ENCODE measurements at places on chromosomes 4 and X. TPM values are rescaled to one million over a fixed set of nuclear protein-coding genes. Genes with fewer than 3 reads are reported as not detected.

- peaks cover 28% of the 10 kb centered on the region for H3K4me1 ChIP-seq
- no peaks in the 10 kb centered on the region for H3K36me3 ChIP-seq
- H3K27me3 ChIP-seq = no peaks in the 10 kb centered on the region
- peak overlapping the region; percentile 98 for H3K4me3 ChIP-seq
- DNase-seq = peak; percentile 26
- peak overlapping the region; percentile 84 for H3K27ac ChIP-seq
Measured at GRCh38 chr4:87423317-87424098, 1.1 kb downstream of the NUDT9 start.

GRCh38 chr4:13983189-13983790, 355.8 kb upstream of the BOD1L1 start:
- H3K4me1 ChIP-seq = no peaks in the 10 kb centered on the region
- H3K27ac ChIP-seq = no peak overlapping the region
- H3K27me3 ChIP-seq = no peaks in the 10 kb centered on the region

DNA sequence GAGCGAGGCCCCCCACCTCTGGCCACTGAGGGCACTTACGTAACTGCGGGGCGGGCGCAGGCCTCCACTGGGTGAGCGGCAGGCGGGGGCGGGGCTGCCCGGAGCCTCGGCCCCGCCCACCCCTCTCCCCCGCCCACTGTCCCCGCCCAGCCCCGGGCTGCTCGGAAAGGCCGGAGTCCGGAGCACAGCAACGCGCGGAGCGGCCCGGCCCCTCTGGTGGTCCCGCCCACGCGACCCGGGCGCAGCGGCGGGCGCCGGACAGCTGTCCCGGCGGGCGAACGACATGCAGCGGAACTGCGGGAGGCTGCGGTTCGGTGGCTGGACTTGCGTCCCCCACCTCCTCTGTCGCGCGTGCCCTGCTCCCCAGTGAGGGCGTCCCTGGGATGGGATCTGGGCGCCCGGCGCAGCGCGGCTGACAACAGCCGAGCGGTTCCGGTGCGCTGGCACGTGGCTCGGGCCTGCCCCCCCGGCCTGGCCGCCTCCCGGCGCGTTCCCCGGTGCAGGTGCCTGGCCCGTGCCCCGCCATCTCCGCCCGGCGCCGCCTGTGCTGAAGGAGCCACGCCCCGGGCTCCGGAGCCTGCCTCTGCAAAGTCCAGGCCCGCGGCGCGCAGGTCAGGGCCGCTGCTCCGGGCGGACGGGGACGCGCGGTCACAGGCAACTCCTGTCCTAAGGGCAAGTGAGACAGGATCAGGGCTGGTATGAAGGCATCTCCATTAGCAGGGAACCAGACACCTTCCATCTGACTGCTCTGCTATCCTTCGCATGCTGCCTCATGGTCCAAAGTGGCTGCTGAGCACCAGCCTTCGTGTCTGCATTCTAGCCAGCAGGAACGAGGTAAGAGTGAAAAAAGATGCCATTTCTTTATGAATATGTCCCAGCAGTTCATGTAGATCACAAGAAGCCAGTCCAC, 21.8 kb upstream of the JAKMIP1 start:
- H3K27ac ChIP-seq = no peak overlapping the region
- H3K36me3 ChIP-seq = no peaks in the 10 kb centered on the region
- peaks cover 35% of the 10 kb centered on the region for H3K27me3 ChIP-seq
- H3K4me3 ChIP-seq = peak overlapping the region; percentile 44
- peaks cover 4% of the 10 kb centered on the region for H3K4me1 ChIP-seq

GRCh38 chr4:140038031-140038533, 115.9 kb downstream of the MAML3 start:
- no peaks in the 10 kb centered on the region for H3K27me3 ChIP-seq
- H3K27ac ChIP-seq = no peak overlapping the region
- DNase-seq = no peak
- H3K4me3 ChIP-seq = no peak overlapping the region
- no peaks in the 10 kb centered on the region for H3K36me3 ChIP-seq
- no peaks in the 10 kb centered on the region for H3K4me1 ChIP-seq

- no peak overlapping the region for H3K4me3 ChIP-seq
- H3K4me1 ChIP-seq = no peaks in the 10 kb centered on the region
- H3K27ac ChIP-seq = no peak overlapping the region
Measured at GRCh38 chr4:21887481-21887880, 61.1 kb downstream of the KCNIP4 start.

GRCh38 chrX:52361941-52362340, 6.9 kb upstream of the XAGE2 start:
- no peak overlapping the region for H3K27ac ChIP-seq
- no peaks in the 10 kb centered on the region for H3K36me3 ChIP-seq
- peaks cover 16% of the 10 kb centered on the region for H3K27me3 ChIP-seq
- H3K4me1 ChIP-seq = no peaks in the 10 kb centered on the region
- H3K4me3 ChIP-seq = no peak overlapping the region
- no peak for DNase-seq

DNA sequence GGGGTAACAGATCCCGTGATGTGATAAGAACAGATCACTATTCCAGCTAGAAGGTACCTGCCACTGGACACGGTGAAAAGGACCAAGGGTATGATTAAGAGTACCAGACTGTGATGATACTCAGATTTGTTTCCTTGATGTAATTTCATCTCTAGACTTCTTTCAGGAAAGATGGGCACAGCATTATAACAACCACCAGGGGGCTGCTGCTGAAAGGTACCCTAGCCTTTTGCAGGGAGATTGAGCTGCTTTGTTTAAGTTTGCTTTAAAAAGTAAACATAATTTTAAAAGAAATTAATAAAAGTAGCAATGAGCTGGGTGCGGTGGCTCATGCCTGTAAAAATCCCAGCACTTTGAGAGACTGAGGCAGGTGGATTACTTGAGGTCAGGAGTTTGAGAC, 145.4 kb downstream of the EMCN start:
- no peak overlapping the region for H3K27ac ChIP-seq
- H3K4me1 ChIP-seq = no peaks in the 10 kb centered on the region
- H3K36me3 ChIP-seq = no peaks in the 10 kb centered on the region
- no peak overlapping the region for H3K4me3 ChIP-seq

DNA sequence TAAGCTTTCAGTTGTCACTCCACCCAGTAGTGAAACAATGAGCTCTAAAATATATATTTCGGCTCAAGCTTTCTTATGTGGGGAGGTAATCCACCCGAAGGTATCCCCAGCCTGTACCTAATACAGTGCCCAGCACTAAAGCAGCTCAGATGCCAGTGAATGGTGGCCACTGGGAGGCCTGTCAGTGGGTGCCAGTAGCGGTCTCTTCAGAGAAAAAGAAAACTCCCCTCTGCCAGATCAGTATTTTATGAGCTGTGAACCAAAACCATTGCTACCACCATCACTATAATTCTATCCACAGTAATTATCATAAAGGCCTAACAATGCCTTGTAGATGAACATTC, 835 bp upstream of the NFKB1 start:
- peak overlapping the region; percentile 97 for H3K27ac ChIP-seq
- H3K27me3 ChIP-seq = no peaks in the 10 kb centered on the region
- H3K36me3 ChIP-seq = no peaks in the 10 kb centered on the region
- peak overlapping the region; percentile 80 for H3K4me3 ChIP-seq

GRCh38 chr4:114598191-114599121, at the start of gene UGT8:
Gene UGT8, plus strand, starts transcription at chr4:114598807. Its CDS starts 24,074 bp downstream, at chr4:114622881.
- DNase-seq = no peak
- no peak within 1 kb of the TSS for H3K4me3 ChIP-seq
- no peaks in the 10 kb centered on the region for H3K4me1 ChIP-seq
- H3K27ac ChIP-seq = no peak within 1 kb of the TSS
- H3K36me3 ChIP-seq = no peaks in the 10 kb centered on the region
- peaks cover 14% of the 10 kb centered on the region for H3K27me3 ChIP-seq

GRCh38 chr4:183831683-183832082, 73.4 kb upstream of the STOX2 start:
- H3K4me3 ChIP-seq = no peak overlapping the region
- no peak overlapping the region for H3K27ac ChIP-seq
- H3K36me3 ChIP-seq = no peaks in the 10 kb centered on the region

DNA sequence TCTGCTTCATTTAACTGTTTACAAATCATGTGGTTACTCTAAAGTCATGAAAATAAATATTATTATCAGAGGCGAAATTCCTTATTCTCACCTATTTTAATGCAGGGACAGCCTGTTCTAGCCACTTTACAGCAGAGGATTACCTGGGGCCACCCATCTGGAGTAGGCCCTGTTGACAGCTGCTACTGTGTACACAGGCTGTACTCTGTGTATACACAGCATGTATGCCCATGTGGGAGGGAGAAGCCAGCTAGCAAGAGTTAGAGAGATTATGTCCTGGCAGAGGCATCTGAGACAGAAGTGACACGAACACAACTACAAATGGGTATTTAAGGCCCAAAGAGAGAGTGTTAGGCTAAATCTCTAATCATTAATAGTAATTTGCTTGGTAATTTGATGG, 62.1 kb downstream of the GPRIN3 start:
- DNase-seq = no peak
- H3K4me3 ChIP-seq = no peak overlapping the region
- peaks cover 40% of the 10 kb centered on the region for H3K36me3 ChIP-seq
- peaks cover 21% of the 10 kb centered on the region for H3K4me1 ChIP-seq
- no peak overlapping the region for H3K27ac ChIP-seq
- H3K27me3 ChIP-seq = no peaks in the 10 kb centered on the region

KDR gene
- not detected for total RNA-seq

GIMD1 gene
- not detected for total RNA-seq

PCDH10 gene
- not detected for total RNA-seq

HSFX3 gene
- not detected for total RNA-seq

Measured in CD4-positive, CD25-positive, alpha-beta regulatory T cell (primary cell).